Upper lobe of left lung (tissue), 6 donors: ENCODE measurements at places on chromosomes 6 and 20. TPM values are rescaled to one million over a fixed set of nuclear protein-coding genes. Genes with fewer than 3 reads are reported as not detected.

DNA sequence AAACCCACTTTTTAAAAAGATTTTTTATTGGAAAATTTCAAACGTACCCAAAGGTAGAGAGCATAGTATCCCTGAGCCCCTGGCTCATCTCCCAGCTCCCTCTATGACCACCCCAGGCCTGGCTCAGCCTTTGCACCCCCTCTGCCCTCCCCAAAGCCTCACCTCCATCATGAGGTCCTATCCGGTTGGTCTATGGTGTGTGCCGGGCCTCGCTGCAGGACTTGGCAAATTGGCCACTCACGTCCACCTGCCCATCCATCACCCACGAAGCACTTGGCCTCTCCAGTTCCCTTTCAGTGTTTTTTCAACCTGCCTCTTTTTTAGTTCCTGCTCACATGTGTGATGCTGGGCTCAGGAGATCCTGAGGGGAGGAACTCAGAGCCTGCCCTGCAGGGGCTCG lies 147.4 kb downstream of the CDH4 start:
- no peak overlapping the region for H3K4me3 ChIP-seq
- no peak overlapping the region for H3K27ac ChIP-seq
- no peaks in the 10 kb centered on the region for H3K36me3 ChIP-seq
- no peaks in the 10 kb centered on the region for H3K4me1 ChIP-seq
- no peaks in the 10 kb centered on the region for H3K27me3 ChIP-seq
- DNase-seq = no peak

- DNase-seq = no peak
- H3K4me3 ChIP-seq = no peak overlapping the region
- peaks cover 9% of the 10 kb centered on the region for H3K4me1 ChIP-seq
- H3K27me3 ChIP-seq = no peaks in the 10 kb centered on the region
Measured at GRCh38 chr6:1594445-1595200, 15.1 kb upstream of the FOXC1 start.

GRCh38 chr20:48740292-48740649 lies 87.5 kb downstream of the PREX1 start:
- peaks cover 17% of the 10 kb centered on the region for H3K36me3 ChIP-seq
- no peak for DNase-seq

DNA sequence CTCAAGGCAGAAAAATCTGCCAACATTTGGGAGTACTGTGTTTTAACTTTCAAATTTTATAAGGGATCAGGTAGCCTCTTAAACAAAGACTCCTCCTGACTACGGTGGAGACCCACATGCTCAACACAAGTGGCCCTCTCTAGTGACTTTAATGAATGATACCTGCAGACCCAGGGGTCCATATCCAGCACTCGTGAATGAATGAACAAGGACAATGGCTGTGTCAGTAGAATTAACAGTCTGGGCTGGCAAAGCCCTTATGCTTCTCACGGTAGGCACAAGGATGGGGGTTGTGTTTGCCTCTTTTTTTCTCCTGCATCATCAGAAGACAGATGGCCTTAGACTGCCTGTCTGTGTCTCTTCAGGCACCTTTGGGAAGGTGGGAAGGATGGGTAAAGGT lies 112.6 kb upstream of the TRAF3IP2 start:
- H3K27me3 ChIP-seq = no peaks in the 10 kb centered on the region
- no peak for DNase-seq
- peaks cover 20% of the 10 kb centered on the region for H3K4me1 ChIP-seq

DNA sequence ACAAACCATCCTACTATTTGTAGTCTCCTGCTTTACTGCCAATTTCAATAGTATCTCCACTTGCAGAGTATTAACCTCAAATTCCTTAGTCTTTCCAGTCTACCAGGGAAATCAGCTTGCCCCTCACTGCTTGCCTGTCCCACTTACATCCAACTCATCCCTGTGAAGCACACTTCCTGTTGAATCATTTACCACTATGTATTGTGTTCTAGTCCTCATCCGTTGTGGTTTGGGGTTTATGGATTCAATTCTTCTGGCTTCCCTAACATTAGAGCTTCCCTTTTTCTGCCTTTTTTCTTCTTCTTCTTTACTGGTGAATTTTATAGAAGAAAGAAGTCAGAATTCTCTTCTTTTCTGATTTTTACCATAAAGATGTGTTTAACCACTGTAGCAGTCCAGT lies 5.1 kb upstream of the TXLNB start:
- H3K4me3 ChIP-seq = no peak overlapping the region
- no peak for DNase-seq
- no peak overlapping the region for H3K27ac ChIP-seq
- H3K27me3 ChIP-seq = no peaks in the 10 kb centered on the region
- H3K4me1 ChIP-seq = peaks cover 8% of the 10 kb centered on the region

- no peak overlapping the region for H3K27ac ChIP-seq
- H3K27me3 ChIP-seq = no peaks in the 10 kb centered on the region
- no peaks in the 10 kb centered on the region for H3K36me3 ChIP-seq
- no peak for DNase-seq
Measured at GRCh38 chr20:52127309-52127708, 64.3 kb downstream of the ZFP64 start.

- no peak overlapping the region for H3K4me3 ChIP-seq
- H3K36me3 ChIP-seq = no peaks in the 10 kb centered on the region
- no peaks in the 10 kb centered on the region for H3K4me1 ChIP-seq
Measured at GRCh38 chr6:83038246-83038645, 27.4 kb downstream of the UBE3D start.

- H3K36me3 ChIP-seq = no peaks in the 10 kb centered on the region
- H3K27me3 ChIP-seq = no peaks in the 10 kb centered on the region
- H3K4me1 ChIP-seq = no peaks in the 10 kb centered on the region
- DNase-seq = no peak
Measured at GRCh38 chr6:84304881-84305280, 77.4 kb upstream of the CEP162 start.

DNA sequence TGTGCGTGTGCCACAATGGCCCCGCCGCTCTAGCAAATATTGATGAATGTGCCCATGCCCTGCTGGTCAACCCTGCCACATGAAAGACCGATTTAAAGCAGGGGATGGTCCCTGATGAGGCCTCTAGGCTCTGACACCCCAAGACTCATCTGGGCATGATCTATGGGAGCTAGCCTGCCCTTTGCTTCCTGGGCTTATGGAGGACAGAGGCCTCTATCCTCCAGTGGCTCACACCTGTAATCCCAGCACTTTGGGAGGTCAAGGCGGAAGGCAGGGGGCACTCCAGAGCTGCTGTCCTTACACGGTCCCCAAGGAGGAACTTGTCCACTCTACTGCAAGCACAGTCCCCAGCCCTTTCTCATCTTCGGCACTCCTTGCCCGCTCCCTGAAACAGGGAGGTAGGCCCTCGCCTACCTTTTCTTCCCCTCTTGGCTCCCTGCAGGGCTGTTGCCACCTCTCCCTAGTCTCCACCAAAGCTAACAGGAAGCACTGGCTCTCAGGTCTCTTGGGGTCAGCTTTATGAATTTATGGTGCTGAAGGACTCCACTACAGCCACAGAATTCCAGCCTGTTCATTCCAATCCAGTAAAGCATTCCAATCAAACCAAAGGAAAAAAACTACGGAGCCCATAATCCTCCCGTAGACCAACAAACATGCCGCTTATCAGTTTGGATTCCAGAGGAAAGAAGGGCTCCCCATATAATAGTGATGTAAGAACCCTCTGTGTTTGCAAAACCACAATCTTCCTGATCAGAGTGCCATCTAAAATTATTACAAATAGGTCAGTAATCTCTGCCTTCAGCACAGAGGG lies 48.7 kb upstream of the FOXQ1 start:
- no peaks in the 10 kb centered on the region for H3K27me3 ChIP-seq
- H3K27ac ChIP-seq = no peak overlapping the region
- H3K4me3 ChIP-seq = no peak overlapping the region
- no peak for DNase-seq

GRCh38 chr6:111494951-111495635 lies 12.1 kb upstream of the REV3L start:
- H3K27ac ChIP-seq = no peak overlapping the region
- DNase-seq = no peak
- no peaks in the 10 kb centered on the region for H3K36me3 ChIP-seq

DNA sequence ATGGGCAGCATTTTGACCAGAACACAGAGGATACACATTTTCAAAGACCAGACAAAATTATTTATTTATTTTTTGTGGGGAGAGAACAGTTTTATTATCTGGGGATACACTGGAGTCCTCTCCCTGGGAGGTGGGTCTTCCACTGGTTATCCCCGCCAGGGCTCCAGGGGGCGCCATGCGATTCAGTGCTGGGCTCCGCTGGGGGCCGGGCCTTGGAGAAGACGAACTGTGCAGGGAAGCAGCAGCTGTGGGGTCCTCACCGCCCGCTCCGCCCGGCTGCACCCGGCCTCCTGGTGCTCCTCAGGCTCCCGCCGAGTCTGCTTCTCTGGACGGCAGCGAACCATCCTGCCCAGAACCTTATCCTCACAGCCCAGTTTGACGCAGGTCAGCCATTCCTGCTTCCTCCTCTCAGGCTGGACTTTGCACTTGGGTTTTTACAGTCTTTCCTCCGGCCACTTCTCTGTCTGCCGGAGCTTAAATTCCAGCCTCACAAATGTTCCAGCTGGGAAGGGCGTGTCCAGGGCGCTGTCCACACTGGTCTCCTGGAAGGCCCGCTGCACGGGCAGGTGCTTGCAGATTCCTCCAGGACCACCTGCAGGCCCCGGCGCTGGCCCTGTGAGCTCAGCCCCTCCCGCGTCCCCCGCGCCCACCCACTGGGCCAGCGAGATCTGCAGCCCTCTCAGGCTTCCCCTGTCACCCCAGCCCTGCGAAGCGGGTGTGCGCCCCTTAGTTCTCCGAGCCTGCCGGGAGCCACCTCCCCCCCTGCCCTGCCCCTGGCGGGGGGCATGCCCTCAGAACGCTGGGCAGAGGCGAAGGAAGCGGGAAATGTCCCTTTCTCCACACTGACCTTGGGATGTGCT lies 1830.0 kb upstream of the DEFB115 start:
- peak; percentile 80 for DNase-seq
- H3K4me3 ChIP-seq = peak overlapping the region; percentile 49
- no peaks in the 10 kb centered on the region for H3K4me1 ChIP-seq
- no peaks in the 10 kb centered on the region for H3K27me3 ChIP-seq

- no peak for DNase-seq
- H3K36me3 ChIP-seq = no peaks in the 10 kb centered on the region
- no peaks in the 10 kb centered on the region for H3K27me3 ChIP-seq
- H3K4me3 ChIP-seq = no peak overlapping the region
- H3K27ac ChIP-seq = no peak overlapping the region
- H3K4me1 ChIP-seq = no peaks in the 10 kb centered on the region
Measured at GRCh38 chr6:27031302-27031701, 216.2 kb upstream of the PRSS16 start.

- no peaks in the 10 kb centered on the region for H3K27me3 ChIP-seq
- DNase-seq = no peak
- H3K4me3 ChIP-seq = no peak overlapping the region
Measured at GRCh38 chr6:35585658-35586057, 73.0 kb upstream of the TULP1 start.

DNA sequence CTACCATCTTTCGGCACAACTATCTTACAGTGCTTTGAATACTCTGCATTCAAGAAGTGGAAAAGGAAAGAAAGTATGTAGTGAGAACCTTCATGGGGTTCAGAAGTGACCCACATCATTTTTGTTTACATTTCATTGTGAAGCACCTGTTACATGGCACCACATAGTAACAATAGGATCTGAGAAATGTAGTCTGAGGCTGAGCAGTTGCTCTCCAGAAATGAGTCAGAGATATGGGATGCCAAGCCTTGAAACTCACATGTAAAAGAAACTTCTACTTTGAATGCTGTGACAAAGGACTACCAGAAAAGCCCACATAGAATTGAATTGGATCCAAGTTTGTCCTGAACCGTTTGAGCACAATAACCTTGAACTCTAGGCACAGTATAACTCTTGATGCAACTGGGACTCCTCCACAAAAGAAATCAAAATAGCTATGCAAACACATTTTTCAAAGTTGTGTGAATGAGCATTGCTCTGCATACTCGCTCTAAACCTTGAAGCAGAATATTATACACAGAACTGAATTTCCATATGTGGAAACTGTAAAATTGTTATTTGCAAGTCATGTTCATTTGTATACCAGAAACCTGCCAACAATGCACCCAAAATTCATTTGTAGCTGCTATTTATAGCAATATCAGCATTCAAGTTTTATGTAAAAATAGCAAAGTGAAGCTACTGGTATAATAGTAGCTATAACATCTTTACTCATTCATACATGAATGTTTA lies 400.9 kb upstream of the POU3F2 start:
- DNase-seq = no peak
- no peaks in the 10 kb centered on the region for H3K27me3 ChIP-seq
- H3K4me1 ChIP-seq = no peaks in the 10 kb centered on the region
- no peaks in the 10 kb centered on the region for H3K36me3 ChIP-seq
- no peak overlapping the region for H3K27ac ChIP-seq

- no peak for DNase-seq
- H3K4me3 ChIP-seq = no peak overlapping the region
- H3K27ac ChIP-seq = no peak overlapping the region
- no peaks in the 10 kb centered on the region for H3K4me1 ChIP-seq
- no peaks in the 10 kb centered on the region for H3K27me3 ChIP-seq
Measured at GRCh38 chr20:38997622-38998021, 35.5 kb downstream of the DHX35 start.

- no peaks in the 10 kb centered on the region for H3K36me3 ChIP-seq
- DNase-seq = peak; percentile 74
- H3K4me3 ChIP-seq = no peak overlapping the region
Measured at GRCh38 chr20:38168791-38169589, 3.9 kb upstream of the TGM2 start.

DNA sequence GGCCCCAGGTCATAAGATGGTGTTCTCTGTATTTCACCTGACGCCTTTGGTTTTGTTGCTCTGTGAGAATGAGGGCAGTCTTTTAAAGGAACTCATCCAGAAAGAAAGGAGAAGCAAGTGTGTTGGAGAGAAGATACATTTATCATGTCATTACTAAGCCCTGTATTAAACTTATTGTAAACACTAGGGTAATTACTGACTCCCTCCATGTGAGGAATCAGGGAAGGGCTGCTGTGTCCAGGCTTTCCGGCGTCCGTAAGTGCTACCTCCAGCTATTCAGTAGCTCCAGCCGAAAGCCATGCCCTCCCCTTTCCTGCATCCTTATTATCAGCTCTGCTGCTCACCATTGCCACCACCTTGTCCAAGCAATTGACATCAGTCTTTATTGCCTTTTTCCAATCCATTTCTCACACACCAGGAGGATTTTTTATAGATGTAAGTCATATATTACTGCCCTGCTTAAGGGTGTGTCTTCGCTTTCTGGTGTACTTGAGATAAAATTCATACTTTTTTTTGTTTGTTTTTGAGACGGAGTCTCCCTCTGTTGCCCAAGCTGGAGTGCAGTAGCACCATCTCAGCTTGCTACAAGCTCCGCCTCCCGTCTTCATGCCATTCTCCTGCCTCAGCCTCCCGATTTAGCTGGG lies 94.7 kb downstream of the RPP40 start:
- peaks cover 40% of the 10 kb centered on the region for H3K4me1 ChIP-seq
- no peaks in the 10 kb centered on the region for H3K27me3 ChIP-seq
- no peak overlapping the region for H3K4me3 ChIP-seq
- no peak for DNase-seq
- peaks cover 8% of the 10 kb centered on the region for H3K36me3 ChIP-seq
- no peak overlapping the region for H3K27ac ChIP-seq

GRCh38 chr6:14366872-14367271 lies 249.3 kb downstream of the CD83 start:
- H3K27me3 ChIP-seq = no peaks in the 10 kb centered on the region
- no peak overlapping the region for H3K27ac ChIP-seq
- H3K4me1 ChIP-seq = no peaks in the 10 kb centered on the region
- DNase-seq = no peak

TINAG gene
- total RNA-seq = not detected

VSTM2L gene
- 43.2 TPM for total RNA-seq

TRDN gene
- 0.20 TPM for total RNA-seq

DNAH8 gene
- 0.20 TPM for total RNA-seq

FOXA2 gene
- total RNA-seq = 43.3 TPM

PRDM1 gene
- total RNA-seq = 32.2 TPM

LHFPL5 gene
- total RNA-seq = not detected

F13A1 gene
- 28.9 TPM for total RNA-seq

CRNKL1 gene
- total RNA-seq = 18.3 TPM

RSPO4 gene
- 2.6 TPM for total RNA-seq

DEFB119 gene
- not detected for total RNA-seq

FAM83C gene
- not detected for total RNA-seq

EFCAB8 gene
- 0.10 TPM for total RNA-seq
